Uterus (tissue), 4 donors: ENCODE measurements at places on chromosomes 16 and 17. TPM values are rescaled to one million over a fixed set of nuclear protein-coding genes. Genes with fewer than 3 reads are reported as not detected.

Gene ADAMTS18
- not detected for total RNA-seq

GRCh38 chr17:74430706-74431567 is 951 bp upstream of the GPRC5C start:
- DNase-seq, result peak; percentile 91

DNA sequence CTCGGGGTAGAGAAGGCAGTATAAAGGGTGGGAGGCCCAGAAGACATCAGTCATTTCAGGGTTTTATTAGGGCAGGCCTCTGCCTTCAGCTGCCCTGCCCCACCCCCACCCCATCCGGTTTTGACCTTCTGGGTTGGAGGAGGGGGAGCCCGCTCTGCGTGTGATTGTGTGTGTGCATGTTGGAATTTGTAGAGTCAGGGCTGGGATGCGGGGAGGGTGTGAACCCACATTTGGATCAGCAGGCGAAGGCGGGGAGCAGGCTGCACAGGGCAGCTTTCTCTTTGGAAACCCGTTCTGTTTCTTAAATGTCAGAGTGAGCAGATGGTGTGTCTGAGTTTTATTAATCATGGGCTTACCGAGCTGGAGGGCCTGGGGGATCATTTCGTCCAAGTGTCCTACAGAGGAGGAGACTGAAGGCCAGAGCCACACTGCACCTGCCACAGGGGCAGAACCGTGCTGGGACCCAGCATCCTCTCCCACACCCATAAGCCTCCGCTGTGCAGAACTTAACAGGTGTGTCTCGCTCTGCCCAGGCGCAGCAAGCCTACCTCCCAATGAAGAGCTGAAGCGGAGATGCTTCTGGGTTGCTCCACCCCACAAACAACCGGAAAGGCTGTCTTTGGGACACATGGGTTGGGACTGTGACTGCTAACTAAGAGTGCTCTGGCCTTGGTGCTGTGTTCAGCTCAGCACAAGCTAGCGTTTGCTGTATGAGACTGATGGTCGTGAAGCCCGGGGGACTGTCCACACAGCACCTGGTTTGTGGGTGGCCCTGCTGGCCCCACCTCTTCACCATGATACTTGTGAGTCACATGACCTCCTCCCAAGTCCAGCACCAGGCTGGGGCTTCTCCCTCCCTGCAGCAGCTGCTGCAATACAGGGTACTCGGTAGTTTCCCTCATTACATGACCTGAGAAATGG is 70.9 kb upstream of the GSE1 start:
- no peak for DNase-seq

Gene ABCA8
- total RNA-seq, result 68.5 TPM

Gene XAF1
- 139 TPM for total RNA-seq

- no peak for DNase-seq
These were observed 534.9 kb upstream of the HSBP1 start for GRCh38 chr16:83272843-83273242.

GRCh38 chr17:68204736-68205135 is 43.1 kb upstream of the AMZ2 start:
- peak; percentile 36 for DNase-seq

Gene FBF1
- 11.0 TPM for total RNA-seq

Gene SEZ6L2
- 19.4 TPM for total RNA-seq

DNA sequence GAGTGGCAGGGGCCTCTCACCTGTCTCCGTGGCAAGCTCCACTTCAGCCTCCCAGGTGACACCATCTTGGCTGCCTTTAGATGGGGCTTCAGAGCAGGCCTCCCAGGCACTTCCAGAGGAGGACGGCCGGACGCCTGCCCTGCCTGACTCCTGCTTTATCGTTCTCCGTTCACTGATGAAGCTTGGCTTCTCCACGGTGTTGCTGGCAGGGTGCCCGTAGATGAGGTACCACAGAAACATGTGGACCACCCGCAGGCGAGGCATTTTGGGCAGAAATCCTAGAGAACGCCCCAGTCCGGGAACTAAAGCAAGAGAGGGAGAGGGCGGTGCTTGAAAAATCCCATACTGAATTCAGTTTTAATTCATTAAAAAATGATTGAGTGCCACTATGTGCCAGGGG is 54.5 kb downstream of the GTF3C1 start:
- DNase-seq, result peak; percentile 65

Gene KRT32
- not detected for total RNA-seq
